ENCODE measurements at places on chromosomes 12 and 14.

DNA sequence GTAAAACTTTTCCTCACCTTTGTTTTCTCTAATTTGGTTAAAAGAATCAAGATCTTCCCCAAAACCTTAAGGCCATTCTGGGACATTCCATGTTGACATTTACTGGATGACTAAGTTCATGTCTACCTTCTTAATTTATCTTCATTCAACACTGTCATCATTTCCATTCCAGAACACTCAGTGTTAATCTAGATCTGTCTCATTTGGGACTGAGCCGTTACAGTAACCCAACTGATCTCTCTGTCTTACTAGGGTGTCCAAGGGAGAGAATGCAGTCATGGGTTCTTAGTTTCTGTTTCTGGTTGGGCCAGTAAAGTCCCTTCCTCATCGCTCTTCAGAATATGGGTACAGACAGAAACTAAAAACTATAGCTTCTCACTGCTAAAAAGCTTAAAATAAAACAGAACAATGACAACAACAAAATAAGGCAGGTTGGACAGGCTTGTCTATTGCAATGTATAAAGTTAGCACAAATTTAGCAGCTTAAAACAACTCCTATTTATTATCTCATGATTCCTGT, 144.8 kb downstream of the ASCL1 start:
- no peak for DNase-seq

DNA sequence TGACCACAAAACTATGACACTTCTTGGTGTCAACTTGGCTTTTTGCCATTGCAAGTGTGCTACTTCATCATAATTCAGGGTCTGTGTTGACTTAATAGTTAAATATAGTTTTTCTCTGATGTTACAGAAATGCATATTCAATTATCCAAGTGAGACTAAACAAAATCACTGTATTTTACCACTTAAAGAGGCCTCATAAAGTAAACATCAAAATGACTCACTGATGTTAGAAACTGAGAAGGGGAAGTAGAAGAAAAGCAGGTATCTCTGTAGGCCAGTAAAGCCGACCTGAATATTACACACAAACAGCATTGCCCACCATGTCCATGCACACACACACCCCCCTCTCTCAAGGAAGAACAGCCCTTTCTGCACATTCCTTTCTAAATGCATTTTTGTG, 55.4 kb downstream of the RPAP3 start:
- DNase-seq = no peak

DNA sequence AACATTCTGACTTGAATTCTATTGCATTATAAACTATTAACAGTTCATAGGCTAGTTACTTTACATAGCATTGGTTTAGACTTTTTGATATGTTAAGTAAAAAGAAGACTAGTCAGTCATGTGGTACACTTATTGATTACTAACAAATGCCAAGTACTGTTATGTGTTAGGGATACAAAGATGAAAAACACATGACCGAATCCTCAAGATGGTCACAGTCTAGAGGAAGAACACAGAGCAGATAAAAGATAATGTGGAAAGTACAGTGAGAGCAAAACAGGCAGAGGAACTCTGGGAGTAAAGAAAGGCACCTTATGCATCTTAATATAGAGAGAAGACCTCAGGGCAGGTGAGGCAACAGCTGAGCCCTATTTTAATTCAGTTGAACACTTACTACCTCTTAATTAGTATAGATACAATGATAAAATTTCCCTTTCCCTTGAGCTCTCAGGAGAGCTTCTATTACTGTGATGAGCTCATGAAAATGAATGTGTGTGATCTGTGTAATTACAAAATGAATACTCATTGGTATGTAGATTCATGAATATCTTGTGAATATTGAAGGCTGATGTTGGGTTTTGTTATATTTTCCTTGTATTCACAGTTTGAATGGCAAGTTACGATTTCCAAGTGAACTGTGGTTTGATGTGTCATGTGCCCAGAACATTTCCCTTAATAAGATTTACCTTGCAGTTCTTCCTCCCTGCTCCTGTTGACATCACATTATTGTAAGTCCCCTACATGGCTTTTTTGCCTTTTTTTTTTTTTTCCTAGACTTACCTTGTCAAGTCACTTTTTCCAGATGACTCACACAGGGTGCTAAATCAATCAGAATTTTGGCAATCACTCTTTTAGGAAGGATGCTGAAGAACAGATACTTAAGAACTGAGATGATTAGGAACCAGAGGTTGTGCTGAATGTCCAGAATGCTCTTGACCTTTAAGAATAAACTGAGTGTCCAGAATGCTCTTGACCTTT, 29.5 kb upstream of the MSRB3 start:
- DNase-seq = no peak

GRCh38 chr12:1171657-1172408, 180.8 kb downstream of the ERC1 start:
- no peak for DNase-seq

DNA sequence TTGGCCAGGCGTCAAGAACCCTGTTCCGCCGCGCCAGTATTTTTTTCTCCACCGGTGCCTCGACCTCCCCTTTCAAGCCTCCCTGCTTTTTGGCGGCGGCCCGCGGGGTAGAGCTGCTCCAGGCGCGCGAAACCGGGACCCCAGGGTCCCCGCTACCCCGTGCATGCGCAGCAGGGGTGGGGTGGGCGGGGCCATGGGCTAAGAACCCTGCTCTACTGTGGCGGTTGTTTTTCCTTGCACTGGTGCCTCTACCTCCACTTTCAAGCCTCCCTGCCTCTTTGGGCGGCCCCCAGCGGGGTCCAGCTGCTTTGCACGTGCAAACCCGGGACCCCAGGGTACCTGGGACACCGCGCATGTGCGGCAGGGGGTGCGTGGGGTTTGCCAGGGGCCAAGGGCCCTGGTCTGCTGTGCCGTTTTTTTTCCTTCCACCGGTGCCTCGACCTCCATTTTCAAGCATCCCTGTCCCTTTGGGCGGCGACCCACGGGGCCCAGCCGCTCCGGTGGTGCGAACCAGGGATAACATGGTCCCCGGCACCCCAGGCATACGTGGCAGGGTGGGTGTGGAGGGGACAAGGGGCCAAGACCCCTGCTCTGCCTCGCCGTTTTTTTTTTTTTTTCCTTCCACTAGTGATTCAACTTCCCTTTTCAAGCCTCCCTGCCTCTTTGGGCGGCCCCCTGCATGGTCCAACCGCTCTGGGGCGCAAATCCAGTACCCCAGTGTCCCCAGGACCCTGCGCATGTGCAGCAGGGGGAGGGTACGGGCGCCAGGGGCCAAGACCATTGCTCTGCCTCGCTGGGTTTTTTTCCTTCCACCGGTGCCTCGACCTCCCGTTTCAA, 326.8 kb downstream of the ALG10 start:
- DNase-seq = no peak

Measured in ascending aorta (tissue), 2 donors.